Stomach (tissue), 19 donors: ENCODE measurements at places on chromosomes 6 and 20. TPM values are rescaled to one million over a fixed set of nuclear protein-coding genes. Genes with fewer than 3 reads are reported as not detected.

Gene NAPB
- 6.6 TPM for polyA plus RNA-seq

Gene RAB5IF
- 76.8 TPM for polyA plus RNA-seq

Gene BCAS1
- 36.4 TPM for polyA plus RNA-seq

Gene AIF1
- polyA plus RNA-seq, result 74.2 TPM

Gene RAET1L
- 1.1 TPM for polyA plus RNA-seq

Gene CD24
- polyA plus RNA-seq, result 453 TPM

Gene RIPOR3
- 5.9 TPM for polyA plus RNA-seq

Gene SRMS
- 2.1 TPM for polyA plus RNA-seq

Gene SLC17A3
- not detected for polyA plus RNA-seq

Gene MAP7
- 7.8 TPM for polyA plus RNA-seq

Gene NKAPL
- polyA plus RNA-seq, result 2.2 TPM

Gene RCAN2
- polyA plus RNA-seq, result 23.8 TPM

Gene HDGFL1
- not detected for polyA plus RNA-seq

Gene FAXC
- 8.0 TPM for polyA plus RNA-seq

Gene HLA-DQB2
- polyA plus RNA-seq, result not detected

Gene NR2E1
- polyA plus RNA-seq, result not detected

Gene ME1
- polyA plus RNA-seq, result 28.1 TPM

Gene PPIL6
- 1.0 TPM for polyA plus RNA-seq

Gene ERVFRD-1
- 0.15 TPM for polyA plus RNA-seq

Gene APMAP
- polyA plus RNA-seq, result 29.5 TPM

Gene GNMT
- polyA plus RNA-seq, result 14.4 TPM

Gene RAMACL
- polyA plus RNA-seq, result 0.25 TPM

Gene SASH1
- polyA plus RNA-seq, result 7.5 TPM

Gene PLAGL1
- 13.6 TPM for polyA plus RNA-seq

Gene SLC25A27
- 4.6 TPM for polyA plus RNA-seq

Gene GPX5
- not detected for polyA plus RNA-seq

Gene MOCS1
- polyA plus RNA-seq, result 8.7 TPM

Gene OVOL2
- polyA plus RNA-seq, result 8.5 TPM

Gene SCUBE3
- polyA plus RNA-seq, result 0.31 TPM

Gene FOXA2
- 32.7 TPM for polyA plus RNA-seq
